Activated CD4-positive, alpha-beta T cell treated with anti-CD3 and anti-CD28 coated beads, Interleukin-2, amount 50 U/mL, for 48 hours (primary cell): ENCODE measurements at places on chromosomes 7 and 10.

GRCh38 chr7:103469095-103469948 is 23.3 kb upstream of the SLC26A5 start:
- DNase-seq: no peak

DNA sequence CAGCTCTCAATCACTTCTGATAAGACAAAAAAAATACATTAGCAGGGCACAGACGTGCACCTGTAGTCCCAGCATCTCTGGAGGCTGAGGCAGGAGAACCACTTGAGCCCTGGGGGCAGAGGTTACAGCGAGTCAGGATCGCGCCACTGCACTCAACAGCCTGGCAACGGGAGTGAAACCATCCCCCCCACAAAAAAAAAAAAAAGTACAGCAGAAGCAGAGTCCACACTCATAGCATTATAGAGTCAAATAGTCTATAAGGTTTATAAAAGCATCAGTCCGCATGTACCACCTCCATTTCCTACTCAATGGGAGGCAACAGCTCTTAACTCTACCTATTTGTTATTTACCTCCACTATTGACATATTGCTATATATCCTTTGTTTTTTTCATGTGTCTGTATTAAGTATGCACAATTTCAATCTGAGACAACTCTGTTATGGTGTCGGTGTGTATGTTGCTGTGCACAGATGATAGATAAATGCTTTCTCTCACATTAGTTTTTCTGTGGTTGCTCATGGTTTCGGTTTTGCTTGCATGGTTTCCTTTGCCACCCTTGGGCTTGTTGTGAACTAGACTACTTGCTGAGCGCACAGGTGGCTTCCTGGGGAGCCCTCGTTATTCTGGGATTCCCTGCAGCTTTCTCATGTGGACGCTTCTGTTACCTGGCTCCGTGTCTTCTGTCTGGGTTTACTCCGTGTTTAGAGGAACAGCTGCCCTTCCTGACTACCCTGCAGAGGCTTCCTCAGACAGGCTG is 40.4 kb downstream of the PROSER2 start:
- DNase-seq: peak; percentile 45

DNA sequence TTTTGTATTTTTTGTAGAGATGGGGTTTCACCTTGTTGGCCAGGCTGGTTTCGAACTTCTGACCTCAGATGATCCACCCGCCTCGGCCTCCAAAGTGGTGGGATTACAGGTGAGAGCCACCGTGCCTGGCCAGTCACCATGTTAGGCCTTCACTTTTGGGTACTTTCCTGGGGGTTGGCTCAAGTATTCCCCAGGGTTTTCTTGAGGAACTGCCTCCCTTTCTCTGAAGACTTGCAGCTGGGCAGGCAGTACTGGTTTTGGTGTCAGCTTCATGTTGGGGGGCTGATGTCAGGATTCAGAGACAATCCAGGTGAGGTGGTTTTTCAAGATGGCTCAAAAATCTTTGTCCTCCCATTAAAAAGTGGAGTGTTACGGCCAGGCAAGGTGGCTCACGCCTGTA is 7.7 kb downstream of the ZNHIT1 start:
- no peak for DNase-seq

- DNase-seq: no peak
Measured at GRCh38 chr7:151857412-151857811, 19.5 kb downstream of the PRKAG2 start.

- DNase-seq: peak; percentile 92
Measured at GRCh38 chr10:100912605-100913469, at the start of gene SLF2. SLF2 (plus strand) TSS chr10:100912963; CDS start chr10:100913111, 148 bp downstream.

DNA sequence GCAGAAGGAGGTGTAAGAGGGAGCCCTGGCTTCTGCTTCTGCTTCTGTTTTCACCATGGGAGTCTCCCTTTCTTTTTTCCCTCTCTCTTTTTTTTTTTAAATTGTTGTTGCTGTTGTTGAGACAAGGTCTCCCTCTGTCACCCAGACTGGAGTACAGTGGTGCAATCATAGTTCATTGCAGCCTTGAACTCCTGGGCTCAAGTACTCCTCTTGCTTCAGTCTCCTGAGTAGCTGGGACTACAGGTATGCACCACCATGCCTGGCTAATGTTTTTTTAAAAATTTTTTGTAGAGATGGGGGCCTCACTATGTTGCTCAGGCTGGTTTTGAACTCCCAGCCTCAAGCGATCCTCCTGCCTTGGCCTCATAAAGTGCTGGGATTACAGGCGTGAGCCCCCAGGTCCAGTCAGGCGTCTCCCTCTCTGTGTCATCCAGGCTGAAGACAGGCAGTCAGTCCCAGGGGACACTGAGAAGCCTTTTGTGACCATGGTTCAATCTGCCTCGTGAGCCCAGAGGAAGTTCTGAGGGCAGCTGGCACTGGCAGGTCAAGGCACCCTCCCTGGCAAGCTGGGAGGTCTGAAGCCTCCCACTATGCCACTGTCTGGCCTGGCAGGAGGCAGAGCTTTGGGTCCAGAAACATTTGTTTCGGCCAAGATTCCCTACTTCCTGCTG is 33.6 kb upstream of the NPFFR1 start:
- no peak for DNase-seq

DNA sequence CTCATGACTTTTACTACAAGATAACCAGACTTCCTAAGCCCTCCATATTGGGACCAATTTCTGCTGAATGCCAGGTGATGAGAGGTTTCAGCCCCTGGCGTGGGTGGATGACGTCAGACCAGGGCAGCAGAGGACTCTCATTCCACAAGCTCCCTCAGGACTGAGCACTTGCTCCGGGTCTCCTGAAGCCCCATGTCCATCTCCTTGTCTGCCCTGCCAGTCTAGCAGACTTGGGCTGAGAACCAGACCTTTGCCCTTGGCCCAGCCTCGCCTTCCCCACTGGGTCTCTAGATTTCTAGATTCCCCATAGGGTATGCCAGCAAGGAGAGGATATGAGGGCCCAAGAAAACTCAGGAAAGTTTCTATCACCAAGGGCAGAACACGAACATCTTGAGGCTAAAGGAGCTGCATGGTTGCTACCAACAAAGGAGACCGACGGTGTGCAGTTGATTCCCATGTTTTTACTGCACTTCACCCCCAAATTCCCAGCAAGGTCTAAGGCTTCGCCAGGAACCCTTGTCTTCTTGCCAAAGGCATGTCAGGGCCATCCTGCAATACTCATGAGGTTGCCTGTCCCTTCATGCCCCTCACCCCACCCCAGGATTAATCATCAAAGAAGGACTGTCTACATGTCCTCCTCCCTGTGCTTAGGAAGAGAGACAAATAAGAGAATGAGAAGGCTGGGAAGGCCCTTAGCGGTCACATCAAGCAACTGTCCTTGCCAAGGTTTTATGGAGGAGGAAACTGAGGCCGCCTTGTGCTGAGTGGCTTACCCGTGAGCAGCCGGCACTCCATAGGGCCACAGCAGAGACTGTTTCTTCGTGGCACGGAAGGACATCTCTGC is 96.5 kb upstream of the MACROH2A2 start:
- DNase-seq: no peak

GRCh38 chr10:78512205-78512550 is 478.5 kb downstream of the RPS24 start:
- no peak for DNase-seq

DNA sequence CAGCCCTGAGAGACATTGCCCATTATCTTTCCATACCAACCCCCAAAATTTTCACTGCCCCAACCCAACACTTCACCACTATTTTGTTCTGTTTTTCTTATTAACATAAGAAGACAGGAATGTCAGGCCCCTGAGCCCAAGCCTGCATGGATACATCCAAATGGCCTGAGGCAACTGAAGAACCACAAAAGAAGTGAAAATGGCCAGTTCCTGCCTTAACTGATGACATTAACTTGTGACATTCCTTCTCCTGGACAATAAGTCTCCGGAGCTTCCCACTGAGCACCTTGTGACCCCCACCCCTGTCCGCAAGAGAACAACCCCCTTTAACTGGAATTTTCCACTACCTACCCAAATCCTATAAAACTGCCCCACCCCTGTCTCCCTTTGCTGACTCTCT is 1076.4 kb upstream of the GHITM start:
- no peak for DNase-seq

DNA sequence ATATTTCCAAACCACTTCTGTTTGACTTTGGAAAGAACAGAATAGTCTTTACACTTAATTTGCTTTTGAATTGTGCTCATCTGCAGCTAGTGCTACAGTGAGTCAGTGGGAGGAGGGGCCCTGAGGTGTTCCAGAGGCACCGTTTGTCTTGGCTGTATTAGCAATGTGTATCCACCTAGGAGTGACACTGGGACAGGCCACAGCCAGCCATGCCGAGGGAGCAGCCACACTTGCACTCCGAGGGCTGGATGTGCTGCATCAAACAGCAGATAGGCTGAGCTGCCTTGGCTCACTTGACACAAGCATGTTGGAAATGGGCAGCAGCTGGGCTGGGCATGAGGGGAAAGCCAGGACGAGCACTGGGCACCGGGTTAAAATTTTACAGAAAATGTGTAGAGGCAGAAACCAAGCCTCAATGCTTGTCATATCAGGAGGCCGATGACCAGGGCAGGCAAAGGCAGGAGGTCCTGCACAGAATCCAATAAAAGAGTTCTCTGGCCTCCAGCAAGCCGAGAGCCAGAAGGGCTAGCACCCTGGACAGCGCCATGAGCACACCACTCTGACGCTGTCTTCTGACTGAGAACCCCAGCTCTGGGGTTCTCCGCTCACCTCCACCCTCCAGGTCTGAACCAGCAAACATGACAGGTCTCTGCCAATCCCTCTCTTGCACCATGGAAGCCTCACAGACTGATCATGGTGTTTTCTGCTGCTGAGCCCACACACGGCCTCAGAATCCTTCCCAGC is 163.3 kb downstream of the GRID1 start:
- DNase-seq: peak; percentile 7

DNA sequence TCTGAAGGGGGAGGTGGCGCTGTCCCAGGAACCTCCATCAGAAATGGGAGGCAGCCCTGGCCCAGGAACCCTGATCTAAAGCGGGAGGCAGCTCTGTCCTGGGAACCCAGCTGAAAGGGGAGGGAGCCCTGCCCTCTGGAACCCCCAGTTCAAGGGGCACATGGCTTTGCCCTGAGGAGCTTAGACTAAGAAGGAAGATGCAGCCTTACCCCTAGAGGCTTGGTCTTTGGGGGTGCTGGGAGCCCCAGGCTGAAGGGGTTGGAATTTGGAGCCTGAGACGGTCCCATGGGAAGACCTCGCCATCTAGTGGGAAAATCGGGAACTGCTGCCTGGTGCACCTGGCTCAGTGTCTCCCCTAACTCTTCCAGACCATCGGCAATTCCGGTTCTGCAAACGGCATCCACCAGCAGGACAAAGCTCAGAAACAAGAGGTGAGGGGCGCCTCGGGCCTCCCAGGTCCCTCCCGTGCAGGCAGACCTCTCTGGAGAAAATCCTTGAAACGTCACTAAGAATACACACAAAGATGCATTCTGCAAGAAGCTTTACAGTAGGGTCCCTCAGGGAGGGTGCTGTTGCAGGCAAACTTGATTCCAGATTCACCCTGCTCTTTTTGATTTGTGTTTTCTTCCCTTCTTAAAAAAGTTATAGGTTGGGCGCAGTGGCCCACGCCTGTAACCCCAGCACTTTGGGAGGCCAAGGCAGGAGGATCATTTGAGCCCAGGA is 52.4 kb upstream of the GTF2IRD1 start:
- peak; percentile 82 for DNase-seq

GRCh38 chr7:142513178-142513955 is 235.9 kb upstream of the PRSS1 start:
- no peak for DNase-seq

GRCh38 chr7:144826208-144826607 is 9.6 kb downstream of the TPK1 start:
- no peak for DNase-seq

- no peak for DNase-seq
Measured at GRCh38 chr7:4613846-4614548, 68.1 kb upstream of the FOXK1 start.

GRCh38 chr7:30727061-30727945 is 24.6 kb upstream of the INMT start:
- DNase-seq: peak; percentile 19

DNA sequence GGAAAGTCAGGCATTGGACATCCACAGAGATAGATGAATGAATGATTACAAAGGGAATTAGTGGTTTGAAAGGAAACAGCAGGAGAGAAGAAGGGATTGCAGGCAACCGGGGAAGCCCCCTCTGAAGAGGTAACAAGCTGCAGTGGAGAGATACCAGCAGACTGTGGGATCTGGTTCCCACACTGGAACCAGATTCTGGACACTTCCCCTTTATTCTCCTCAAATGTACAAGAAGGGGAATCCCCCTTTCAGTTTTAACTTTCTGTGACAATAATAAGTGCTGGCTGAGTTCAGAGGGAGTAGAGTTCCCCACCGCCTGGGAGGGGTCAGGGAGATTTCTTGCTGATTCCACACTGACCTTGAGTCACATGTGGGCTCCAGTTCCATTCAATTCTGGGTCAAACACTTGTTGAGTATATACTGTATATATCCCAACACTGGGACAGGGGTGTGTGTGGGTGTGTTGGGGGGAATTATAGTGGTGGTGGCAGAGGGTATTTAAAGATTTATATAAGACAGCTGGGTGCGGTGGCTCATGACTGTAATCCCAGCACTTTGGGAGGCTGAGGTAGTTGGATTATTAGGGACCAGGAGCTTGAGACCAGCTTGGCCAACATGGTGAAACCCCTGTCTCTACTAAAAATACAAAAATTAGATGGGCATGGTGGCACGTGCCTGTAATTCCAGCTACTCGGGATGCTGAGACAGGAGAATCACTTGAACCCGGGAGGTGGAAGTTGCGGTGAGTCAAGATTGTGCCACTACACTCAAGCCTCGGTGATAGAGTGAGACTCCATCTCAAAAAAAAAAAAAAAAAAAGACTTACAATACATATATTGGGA is 16.5 kb upstream of the DDIT4 start:
- no peak for DNase-seq

GRCh38 chr10:29185050-29185449 is 103.8 kb upstream of the LYZL1 start:
- no peak for DNase-seq

DNA sequence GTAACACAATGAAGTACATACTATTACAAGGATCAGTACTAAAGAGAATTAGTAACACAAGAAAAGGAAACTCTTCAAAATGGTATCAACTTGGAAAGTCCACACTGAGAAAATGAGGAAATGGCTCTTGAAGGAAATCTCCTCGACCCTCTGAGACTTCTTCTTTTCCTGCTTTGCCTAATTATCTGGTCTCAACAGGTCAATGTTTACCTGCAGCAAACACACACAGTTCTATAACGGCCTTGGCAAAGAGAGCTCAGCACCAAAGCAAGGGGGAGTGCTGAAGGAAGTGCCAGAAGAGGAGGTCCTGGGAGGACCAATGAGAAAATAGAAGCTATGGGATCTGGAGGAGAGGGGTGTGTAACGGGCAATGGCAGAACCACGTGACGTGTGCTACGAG is 21.9 kb downstream of the CHCHD3 start:
- DNase-seq: no peak

DNA sequence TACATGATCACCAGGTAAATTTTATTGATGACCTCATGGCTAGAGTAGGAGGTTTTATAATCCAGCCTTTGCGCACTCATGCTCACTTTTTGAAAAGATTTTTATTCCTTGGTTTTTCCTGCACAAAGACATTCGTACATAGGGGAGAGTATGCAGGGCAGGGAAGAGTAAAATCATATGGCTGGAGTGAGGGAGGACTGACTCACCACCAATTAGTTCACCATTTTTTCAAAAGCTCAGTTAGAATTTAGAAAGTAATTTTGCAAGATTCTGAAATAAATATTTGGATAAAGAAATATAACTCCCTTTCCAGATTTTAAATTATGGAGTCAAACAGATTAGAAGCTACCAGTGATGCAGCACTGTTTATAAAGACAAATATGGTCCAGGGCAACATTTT is 111.9 kb downstream of the SEMA3D start:
- DNase-seq: no peak

- DNase-seq: no peak
Measured at GRCh38 chr7:91579837-91580236, 300.7 kb downstream of the MTERF1 start.
